Natural killer cell treated with Interleukin-12 subunit alpha and Interleukin-12 subunit beta and Interleukin-15 and Interleukin-18, amount 100 ng/mL, for 72 hours (primary cell): ENCODE measurements at places on chromosomes 2 and 18. TPM values are rescaled to one million over a fixed set of nuclear protein-coding genes. Genes with fewer than 3 reads are reported as not detected.

DNA sequence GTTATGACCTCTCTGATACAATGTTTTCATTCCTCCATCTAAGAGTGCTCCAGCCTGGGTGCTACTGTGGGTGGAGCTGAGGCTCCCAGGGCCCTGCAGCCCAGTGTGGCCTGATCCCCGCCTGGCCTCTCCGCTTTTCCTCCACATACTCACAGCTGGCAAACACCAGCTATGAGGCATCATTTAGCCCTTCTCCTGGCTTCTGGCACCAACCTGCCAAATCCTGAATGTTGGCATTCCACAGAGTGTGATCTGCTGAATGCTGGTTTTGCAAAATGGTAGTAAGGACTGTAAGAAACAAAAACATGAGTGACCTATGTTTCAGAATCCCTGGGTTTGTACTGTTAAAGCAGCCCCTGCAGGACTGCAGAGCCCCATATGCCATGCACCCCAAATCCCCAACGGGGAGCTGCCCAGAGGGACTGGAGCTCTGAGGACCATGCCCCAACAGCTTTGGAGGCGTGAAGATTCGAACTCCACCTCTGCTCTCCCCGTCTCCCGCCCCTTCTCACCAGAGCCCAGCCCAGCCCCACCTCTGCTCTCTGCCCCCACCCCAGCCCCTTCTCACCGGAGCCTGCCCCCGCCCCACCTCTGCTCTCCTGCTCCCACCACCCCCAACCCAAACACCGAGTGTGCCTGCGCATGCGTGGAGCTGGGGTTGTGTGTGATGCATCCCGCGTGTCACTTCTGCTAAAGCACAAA, 4.2 kb downstream of the SLC66A2 start:
- DNase-seq, result no peak

GRCh38 chr2:181281206-181281832, 175.9 kb upstream of the ITGA4 start:
- DNase-seq, result no peak

- no peak for DNase-seq
Observed at GRCh38 chr2:15119722-15120175, 441.4 kb downstream of the NBAS start.

DNA sequence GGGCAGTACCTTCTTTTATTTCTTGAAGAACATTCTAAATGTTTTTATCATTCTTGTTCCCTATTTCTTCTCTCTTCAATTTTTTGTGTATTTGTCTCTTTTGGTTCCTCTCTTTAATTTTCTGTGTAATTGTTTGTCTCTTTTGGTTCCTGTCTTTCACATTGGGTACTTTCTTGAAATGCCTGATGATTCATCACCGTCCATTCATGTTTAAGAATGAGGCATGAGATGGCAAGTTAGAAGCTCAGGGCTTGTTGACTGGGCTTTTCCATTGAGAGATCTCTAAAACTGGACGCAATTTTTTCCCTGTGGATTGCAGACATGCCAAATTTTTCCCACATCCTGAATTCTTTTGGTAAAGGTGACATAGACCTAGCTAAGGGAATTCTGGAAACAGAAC, 33.7 kb upstream of the IL1R2 start:
- DNase-seq, result no peak

- DNase-seq, result no peak
Observed at GRCh38 chr2:213679894-213680293, 395.6 kb downstream of the SPAG16 start.

- no peak for DNase-seq
Observed at GRCh38 chr2:202015471-202015870, 18.2 kb upstream of the FZD7 start.

DNA sequence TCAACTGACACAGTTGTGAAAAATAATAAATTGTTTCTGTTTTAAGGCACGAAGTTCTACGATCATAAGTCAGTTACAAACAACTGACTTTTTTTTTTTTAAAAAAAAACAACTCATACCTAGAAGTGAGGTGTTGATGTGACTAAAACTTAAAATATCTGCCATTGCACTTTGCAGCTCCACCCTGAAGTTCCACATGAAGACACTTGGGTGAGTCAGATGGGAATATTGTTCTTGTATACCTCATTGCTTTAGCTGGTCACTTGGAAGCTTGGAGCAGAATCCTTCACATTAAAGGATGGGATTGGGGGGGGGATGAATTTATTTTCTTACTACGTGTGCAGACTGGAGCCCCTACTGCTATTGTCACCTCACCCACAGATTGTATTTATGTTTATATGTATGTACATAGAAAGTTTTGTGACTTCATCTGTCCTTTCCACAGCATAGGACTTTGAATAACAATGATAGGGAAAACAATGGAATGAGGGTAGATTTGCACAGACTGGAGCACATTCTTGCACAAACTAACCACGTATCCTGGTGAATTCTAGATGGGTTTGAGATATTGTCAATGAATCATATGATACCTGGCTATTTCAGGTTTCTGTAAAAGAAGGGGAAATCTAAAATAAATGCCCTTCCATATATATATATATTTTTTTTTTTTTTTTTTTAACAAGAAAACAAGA, 57.9 kb upstream of the ARHGAP15 start:
- DNase-seq, result no peak

DNA sequence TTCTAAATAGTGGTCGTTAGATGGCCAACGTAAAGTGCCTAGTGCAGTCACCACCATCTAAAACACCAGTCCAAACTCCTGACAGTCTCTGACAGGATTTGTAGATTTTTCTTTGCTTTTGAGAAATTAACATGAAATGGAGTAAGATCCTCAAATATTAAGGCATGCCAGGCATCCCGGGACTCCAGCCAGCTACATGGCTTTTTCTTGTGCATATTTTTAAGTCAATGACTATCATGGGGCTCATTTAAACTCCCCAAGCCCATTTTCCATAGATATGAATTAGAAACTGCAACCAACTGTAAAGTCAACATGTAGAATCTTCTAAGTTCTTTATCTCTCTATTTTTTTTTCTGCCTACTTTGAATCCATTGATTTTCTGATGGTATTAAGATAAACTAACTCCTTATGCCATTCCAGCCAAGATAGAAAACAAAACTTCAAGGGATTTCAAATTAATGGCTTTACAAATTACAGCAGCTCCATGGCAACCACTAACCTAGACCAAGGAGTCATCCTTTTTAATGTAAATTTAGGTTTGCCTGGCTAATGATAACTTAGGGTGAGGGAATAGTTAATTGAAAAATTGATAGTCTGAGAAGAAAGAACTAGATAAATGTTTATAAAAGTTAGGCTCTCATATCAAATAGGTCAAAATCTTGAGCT, 764.1 kb upstream of the NXPH2 start:
- DNase-seq, result no peak

Gene SCG2
- total RNA-seq, result not detected

Gene CPO
- total RNA-seq, result not detected

Gene SLC14A1
- 1.6 TPM for total RNA-seq

Gene EIF5B
- 64.7 TPM for total RNA-seq
